ENCODE measurements at places on chromosomes 3 and 15.

GRCh38 chr3:50873376-50874157, 198.8 kb downstream of the DOCK3 start:
- no peak for DNase-seq

GRCh38 chr15:58877999-58878825, 55.3 kb downstream of the SLTM start:
- DNase-seq = no peak

DNA sequence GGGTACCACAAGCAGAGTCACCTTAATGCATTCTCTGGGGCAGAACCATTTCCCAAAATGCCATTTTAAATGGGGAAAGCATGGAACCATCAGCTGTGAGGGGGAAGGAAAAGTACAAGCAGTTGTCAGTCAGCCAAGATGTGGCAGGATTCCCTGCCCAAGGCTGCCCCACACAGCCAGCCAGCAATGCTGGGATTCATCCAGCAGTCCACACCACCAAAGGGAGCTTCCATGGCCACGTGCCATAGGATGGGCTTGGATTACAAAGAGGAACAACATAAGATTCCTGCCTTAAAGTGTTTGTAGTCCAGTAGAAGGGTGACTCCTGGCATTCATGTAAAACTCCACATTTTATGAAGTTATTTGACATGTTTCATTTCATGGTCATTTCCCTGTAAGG, 233.3 kb downstream of the SHOX2 start:
- DNase-seq = no peak

DNA sequence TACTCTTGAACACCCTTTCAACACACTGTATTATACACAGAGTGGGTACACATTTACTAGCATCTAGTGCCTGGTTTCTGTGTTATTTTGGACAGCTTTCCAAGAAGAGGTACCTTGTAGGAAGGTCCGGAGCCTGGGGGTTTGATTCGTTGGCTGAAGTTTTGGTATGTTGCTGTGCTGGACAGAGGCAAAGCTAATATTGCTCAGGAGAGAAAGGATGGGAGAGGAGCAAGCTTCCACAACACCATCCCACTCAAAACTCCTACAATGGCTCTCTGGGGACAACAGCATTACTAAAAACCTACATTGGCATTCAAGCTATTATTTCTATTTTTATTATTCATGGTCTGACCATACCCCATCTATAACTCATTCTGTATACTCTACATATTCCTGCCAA, 1.1 kb upstream of the LYSMD2 start:
- no peak for DNase-seq

GRCh38 chr3:172328282-172328681, 120.0 kb downstream of the GHSR start:
- DNase-seq = no peak

DNA sequence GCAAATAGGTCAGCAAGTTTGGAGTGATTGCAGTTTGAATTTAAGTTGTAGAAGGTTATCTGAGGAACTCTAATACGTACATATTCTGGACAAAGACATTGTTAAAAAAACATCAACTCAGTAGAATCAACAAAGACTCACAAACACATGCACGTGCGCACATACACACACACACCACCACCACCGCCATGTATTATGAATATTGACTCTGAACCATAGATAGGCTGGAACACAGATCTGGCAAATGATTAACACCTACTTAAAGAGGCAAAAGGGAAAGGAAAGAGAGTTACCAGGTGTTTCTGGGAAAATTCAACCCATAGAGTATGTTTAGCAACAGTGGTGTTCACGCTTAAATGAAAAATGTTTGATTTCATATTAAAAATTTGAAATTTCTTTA, 334.2 kb upstream of the ALCAM start:
- no peak for DNase-seq

- no peak for DNase-seq
Measured at GRCh38 chr15:36156879-36157427, 422.5 kb upstream of the CDIN1 start.

- DNase-seq = no peak
Measured at GRCh38 chr3:119700920-119701734, 1.7 kb upstream of the CFAP91 start.

DNA sequence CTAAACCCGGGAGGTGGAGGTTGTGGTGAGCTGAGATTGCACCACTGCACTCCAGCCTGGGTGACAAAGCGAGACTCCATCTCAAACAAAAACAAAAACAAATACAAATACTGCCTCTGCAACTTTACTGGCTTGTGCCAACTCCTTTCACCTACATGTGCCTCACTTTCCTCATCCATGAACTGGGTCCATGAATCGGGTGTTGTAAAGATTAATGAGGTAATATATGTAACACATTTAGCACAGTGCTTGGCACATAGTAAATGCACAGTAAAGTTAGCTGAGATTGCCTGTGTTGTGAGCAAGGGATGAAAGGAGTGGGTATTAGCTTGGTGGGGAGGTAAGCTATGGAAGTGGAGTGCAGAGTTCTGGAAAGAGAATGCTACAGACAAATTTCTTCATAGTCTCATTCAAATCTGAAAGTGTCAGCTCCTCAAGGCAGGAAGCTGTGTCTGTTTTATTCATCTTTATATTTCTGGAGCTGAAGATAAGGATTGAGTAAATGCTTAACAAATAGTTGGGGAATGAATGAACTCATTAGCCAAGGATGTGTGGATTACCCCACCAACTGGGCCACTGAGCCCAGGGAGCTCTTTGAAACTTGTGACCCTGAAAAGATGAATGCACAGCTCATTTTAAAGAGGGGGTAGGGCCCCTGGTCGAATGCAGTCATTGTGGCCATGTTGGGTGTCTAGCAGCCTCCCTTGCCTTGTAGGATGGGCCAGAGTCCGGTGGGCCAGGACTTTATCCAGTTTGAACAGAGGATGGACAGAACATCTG, 7.7 kb upstream of the CDCP1 start:
- DNase-seq = no peak

GRCh38 chr3:132963786-132964185, 74.4 kb upstream of the TMEM108 start:
- DNase-seq = no peak

GRCh38 chr3:22685597-22685996, 517.5 kb upstream of the UBE2E2 start:
- no peak for DNase-seq
